ENCODE measurements at places on chromosomes 16 and 17. TPM values are rescaled to one million over a fixed set of nuclear protein-coding genes. Genes with fewer than 3 reads are reported as not detected.

- no peak for DNase-seq
- H3K4me3 ChIP-seq = peak overlapping the region; percentile 18
- H3K36me3 ChIP-seq = peaks cover 4% of the 10 kb centered on the region
- peaks cover 30% of the 10 kb centered on the region for H3K4me1 ChIP-seq
Observed at GRCh38 chr16:1823821-1824220, 2.8 kb downstream of the HAGH start.

- no peak for DNase-seq
- no peaks in the 10 kb centered on the region for H3K27me3 ChIP-seq
- peak overlapping the region; percentile 85 for H3K27ac ChIP-seq
- H3K4me1 ChIP-seq = peaks cover 32% of the 10 kb centered on the region
- H3K4me3 ChIP-seq = no peak overlapping the region
- H3K36me3 ChIP-seq = peaks cover 2% of the 10 kb centered on the region
Observed at GRCh38 chr17:29706045-29706431, 83.3 kb upstream of the CORO6 start.

DNA sequence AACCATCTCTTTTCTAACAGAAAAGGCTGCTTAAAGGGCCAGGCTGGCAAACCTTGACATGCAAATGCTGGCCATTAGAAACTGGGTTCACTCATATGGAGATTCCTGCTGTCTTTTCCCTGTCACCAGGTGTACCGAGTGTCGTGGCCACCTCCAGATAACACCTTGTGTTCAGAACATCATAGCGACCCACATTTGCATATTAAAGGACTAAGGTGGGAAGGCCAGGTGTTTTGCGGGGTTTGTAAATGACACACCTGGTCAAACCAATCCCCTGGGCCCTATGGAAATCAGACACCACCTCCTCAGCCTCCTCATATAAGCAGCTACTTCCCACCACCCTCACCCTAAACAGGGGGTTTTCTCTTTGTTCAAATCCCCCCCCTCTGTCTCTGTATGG, 2.5 kb upstream of the AIPL1 start:
- no peak overlapping the region for H3K27ac ChIP-seq
- no peak for DNase-seq
- no peaks in the 10 kb centered on the region for H3K4me1 ChIP-seq
- no peaks in the 10 kb centered on the region for H3K36me3 ChIP-seq
- peaks cover 35% of the 10 kb centered on the region for H3K27me3 ChIP-seq

The HEATR9 gene
- total RNA-seq = not detected

The PDILT gene
- not detected for total RNA-seq

The ANKRD11 gene
- 188 TPM for total RNA-seq

All from osteocyte (in vitro differentiated cells).